ENCODE measurements at places on chromosomes 3 and 15.

DNA sequence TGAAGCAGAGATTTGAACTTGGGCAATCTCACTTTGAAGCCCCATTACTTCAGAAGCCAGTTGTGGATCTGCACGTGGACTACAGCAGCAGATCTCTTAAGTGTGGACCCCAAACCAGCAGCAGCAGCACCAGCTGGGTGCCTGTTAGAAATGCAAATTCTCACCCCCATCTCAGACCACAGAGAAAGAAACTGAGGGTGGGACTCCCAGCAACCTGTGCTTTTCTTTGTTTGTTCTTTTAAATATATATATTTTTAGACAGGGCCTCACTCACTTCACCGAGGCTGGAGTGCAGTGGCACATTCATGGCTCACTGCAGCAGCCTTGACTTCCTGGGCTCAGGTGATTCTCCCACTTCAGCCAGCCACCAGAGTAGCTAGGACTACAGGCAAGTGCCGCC is 53.2 kb downstream of the SLTM start:
- no peak for DNase-seq

GRCh38 chr15:74132681-74133651 is 2.6 kb downstream of the ISLR2 start:
- no peak for DNase-seq

DNA sequence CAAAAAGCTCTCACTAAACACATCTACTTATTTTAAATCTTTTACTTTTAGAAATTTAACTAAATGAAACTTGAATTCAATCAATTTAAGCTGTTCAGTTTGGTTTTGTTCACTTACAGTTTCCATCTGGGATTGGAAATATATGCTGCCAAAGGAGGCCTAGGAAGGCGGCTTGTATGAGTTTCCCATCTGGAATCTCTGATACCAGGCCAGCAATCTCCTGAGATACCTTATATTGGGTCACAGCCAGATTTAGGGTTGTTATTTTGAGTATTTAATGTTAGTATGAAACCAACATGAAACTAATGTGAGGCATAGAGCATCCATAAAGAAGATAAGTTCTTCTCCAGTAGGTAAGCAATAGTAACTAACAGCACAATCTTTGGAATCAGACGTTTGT is 94.6 kb downstream of the GMNC start:
- DNase-seq: no peak

DNA sequence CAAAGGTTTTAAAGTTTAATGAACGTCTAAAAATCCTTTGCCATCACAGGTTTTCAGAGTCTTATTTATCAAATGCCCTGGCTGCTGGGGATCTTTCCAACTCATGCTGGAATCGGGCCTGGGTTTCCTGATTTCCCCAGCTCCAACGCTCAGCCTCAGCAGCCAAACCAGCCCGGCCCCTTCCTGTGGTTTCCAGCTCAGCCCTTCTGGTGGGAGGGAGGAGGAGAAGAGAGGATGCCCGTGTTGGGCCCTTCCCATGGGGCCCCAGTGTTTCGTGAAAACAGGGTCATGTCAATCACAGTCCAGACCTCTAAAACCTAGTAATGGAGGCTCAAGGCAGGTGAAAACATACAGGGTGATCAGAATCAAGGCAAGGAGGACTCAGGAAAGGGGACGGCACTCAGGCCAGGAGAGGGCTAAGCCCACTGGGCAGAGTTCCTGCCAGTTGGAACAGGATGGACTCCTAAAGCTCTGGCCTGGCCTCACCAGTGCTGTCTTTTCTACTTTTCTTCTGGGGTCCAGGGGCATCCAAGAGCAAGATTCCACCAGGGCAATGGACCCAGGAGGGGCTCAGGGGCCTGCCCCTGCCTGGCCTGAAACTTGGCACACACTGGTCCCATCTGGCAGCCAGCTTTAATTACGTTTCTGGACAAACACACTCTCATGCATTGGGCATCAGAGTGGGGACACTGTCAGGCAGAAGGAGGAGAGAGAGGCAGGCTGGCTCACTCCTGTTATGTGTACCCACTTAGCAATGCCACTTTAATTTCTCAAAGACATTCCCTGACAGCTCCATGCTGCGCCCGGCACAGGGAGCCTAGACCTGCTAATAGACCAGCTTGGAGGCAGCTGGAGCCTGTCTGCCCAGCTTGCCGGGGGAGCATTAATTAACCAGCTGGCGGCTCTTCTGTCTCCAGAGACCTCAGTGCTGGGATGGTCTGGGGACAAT is 194.6 kb downstream of the FAM43A start:
- no peak for DNase-seq

DNA sequence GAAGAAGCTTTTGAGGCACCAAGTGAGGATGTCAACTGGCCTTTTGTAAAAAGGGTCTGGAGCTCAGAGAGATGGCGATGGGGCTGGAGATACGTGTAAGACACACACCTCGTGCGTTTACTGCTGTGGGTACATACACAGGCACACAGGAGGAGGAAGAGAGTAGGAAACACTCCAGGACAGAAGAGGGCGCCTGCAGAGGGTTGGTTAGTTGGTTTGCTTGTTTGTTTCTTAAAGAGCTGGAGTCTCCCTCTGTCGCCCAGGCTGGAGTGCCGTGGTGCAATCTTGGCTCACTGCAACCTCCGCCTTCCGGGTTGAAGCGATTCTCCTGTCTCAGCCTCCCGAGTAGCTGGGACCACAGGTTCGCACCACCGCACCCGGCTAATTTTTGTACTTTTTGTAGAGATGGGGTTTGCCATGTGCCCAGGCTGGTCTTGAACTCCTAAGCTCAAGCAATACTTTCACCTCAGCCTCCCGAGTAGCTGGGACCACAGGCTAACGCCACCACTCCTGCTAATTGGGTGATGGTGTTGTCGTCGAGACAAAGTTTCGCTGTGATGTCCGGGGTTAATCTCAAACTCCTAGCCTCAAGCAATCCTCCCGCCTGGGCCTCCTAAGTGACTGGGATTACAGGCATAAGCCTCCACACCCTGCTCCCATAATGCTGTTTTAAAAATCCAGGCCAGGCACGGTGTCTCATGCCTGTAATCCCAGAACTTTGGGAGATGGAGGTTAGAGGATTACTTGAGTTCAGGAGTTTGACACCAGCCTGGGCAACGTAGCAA is 1.3 kb upstream of the PRR20G start:
- DNase-seq: no peak

DNA sequence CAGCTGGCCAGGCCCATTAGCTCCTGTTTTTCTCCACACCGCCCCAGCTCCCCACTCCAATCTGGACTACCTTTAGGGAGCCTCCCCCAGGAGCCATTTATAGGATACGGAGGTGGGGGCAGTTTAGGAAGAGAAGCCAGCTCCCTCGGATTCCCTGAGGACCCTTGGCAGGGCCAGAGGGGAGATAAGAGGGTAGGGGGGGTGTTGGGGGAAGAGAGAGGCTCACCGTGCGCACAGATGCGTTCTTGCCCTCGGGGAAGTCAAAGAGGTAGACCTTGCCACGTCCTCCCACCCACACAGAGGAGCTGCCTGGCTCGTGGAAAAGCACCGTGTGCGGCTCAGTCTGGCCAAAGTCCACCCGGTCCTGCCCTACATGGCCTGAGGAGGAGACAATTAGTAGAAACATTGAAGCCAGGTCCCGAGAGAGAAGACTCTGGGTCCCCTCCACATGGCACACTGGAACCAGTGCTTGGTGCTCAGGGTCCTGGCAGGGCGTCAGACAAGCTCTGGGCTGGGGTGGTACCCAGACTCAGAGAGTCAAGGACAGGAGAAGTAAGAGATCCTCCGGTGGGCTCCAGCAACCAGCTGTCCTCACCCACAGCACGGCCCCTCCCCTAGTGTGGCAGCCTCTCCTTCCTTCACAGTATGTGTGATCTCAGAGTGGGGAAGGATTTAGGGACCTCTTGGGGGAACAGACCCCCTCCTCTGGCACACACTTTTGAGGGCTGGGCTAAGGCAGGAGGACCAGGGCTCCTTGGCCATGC is 15.0 kb downstream of the SEMA7A start:
- DNase-seq: no peak

- no peak for DNase-seq
Measured at GRCh38 chr3:7630925-7631324, 770.0 kb downstream of the GRM7 start.

DNA sequence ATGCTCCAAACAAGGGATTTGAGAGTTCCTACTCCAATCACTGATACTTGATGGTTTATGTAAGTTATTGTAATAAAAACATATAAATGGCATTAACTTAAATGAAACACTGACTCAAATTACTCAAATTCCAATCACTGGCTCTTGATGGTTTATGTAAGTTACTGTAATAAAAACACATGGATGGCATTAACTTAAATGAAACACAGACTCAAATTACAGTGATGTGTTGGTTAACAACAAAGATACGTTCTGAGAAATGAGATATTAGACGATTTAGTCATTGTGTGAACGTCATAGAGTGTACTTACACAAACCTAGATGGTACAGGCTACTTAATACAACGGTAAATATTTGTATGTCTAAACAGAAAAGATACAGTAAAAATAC is 6.6 kb downstream of the MOBP start:
- no peak for DNase-seq

DNA sequence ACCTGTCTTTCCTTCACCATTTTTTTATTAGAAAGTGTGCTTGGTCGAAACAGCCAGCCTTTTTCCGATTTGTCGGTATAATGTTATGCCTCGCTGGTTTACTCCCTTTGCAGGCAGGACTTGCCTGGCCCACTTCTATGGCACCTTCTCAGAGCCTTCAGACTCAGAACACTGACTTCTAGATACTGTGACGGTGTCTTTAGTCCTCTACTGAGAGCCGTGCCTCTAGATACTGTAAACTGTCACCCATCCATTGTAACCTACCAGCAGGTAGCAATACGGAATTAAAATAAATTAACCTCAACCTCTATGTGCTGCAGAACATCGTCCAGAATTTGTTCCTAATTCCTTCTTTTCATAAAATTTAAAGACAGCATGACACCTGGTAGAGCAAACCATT is 247.7 kb upstream of the TTC14 start:
- DNase-seq: no peak

All from NCI-H187 (cell line).